ENCODE measurements at places on chromosomes 5 and 9.

- H3K36me3 ChIP-seq, result no peaks in the 10 kb centered on the region
- no peak for DNase-seq
- peaks cover 8% of the 10 kb centered on the region for H3K4me1 ChIP-seq
- H3K4me3 ChIP-seq, result no peak overlapping the region
These were observed 469.4 kb downstream of the RASEF start for GRCh38 chr9:82593501-82593900.

GRCh38 chr5:173950829-173951228, 38.1 kb upstream of the C5orf47 start:
- H3K4me1 ChIP-seq, result no peaks in the 10 kb centered on the region
- H3K4me3 ChIP-seq, result no peak overlapping the region
- no peak for DNase-seq
- peaks cover 36% of the 10 kb centered on the region for H3K36me3 ChIP-seq
- H3K27ac ChIP-seq, result no peak overlapping the region

DNA sequence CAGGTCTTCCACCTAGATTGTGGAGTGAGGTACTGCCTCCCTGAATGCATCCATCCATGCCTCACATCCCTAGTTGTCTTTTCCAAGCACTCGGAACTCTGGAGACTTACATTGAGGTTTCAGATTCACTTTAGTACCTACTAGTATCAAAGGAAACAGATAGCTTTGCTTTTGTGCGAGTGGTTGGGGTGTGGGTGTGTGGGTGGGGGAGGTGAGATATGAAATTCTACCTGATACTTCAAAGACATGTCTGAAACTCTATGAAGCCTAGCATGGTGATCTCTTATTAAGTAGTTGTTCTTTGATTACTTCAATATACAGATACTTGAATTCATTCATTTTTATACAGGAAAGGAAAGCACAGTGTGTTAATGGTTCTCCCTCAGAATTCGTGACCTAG, 64.4 kb downstream of the MCCC2 start:
- DNase-seq, result no peak
- H3K4me1 ChIP-seq, result peaks cover 9% of the 10 kb centered on the region
- H3K36me3 ChIP-seq, result peaks cover 43% of the 10 kb centered on the region
- no peak overlapping the region for H3K27ac ChIP-seq

GRCh38 chr5:1743769-1744085, 55.9 kb downstream of the MRPL36 start:
- DNase-seq, result no peak
- H3K4me3 ChIP-seq, result no peak overlapping the region
- H3K27me3 ChIP-seq, result peaks cover 2% of the 10 kb centered on the region
- H3K27ac ChIP-seq, result no peak overlapping the region
- H3K4me1 ChIP-seq, result no peaks in the 10 kb centered on the region

- no peak for DNase-seq
- no peaks in the 10 kb centered on the region for H3K36me3 ChIP-seq
- no peak overlapping the region for H3K27ac ChIP-seq
- no peak overlapping the region for H3K4me3 ChIP-seq
These were observed 80.6 kb upstream of the MEGF10 start for GRCh38 chr5:127210042-127210441.

DNA sequence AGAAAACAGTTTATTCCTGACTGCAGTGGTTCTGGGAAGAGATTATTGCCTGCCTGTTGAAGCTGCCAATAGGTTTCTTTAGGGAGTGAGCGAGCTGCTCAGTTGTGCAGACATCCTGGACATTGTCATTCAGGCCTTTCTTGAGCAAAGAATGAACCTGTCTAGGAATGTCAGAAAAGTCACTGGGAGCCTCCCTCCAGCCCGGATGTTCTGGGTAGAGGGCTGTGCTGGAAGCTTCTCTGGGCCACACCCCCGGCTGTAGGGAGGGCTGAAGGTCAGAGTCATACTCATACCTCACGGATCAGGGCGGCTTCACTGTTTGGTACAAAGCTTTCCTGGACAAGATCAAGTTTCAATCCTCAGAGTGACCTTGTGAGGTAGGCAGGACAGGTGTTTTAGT, 33.4 kb upstream of the TBC1D2 start:
- no peaks in the 10 kb centered on the region for H3K4me1 ChIP-seq
- H3K4me3 ChIP-seq, result no peak overlapping the region
- no peaks in the 10 kb centered on the region for H3K36me3 ChIP-seq
- no peak overlapping the region for H3K27ac ChIP-seq

- H3K36me3 ChIP-seq, result no peaks in the 10 kb centered on the region
- no peaks in the 10 kb centered on the region for H3K27me3 ChIP-seq
- no peak overlapping the region for H3K4me3 ChIP-seq
- H3K4me1 ChIP-seq, result no peaks in the 10 kb centered on the region
These were observed 9.1 kb upstream of the EGFLAM start for GRCh38 chr5:38249301-38249700.

GRCh38 chr9:126676685-126677143, 63.0 kb downstream of the LMX1B start:
- H3K4me1 ChIP-seq, result no peaks in the 10 kb centered on the region
- no peak for DNase-seq
- no peak overlapping the region for H3K4me3 ChIP-seq
- peaks cover 31% of the 10 kb centered on the region for H3K27me3 ChIP-seq
- H3K36me3 ChIP-seq, result no peaks in the 10 kb centered on the region

DNA sequence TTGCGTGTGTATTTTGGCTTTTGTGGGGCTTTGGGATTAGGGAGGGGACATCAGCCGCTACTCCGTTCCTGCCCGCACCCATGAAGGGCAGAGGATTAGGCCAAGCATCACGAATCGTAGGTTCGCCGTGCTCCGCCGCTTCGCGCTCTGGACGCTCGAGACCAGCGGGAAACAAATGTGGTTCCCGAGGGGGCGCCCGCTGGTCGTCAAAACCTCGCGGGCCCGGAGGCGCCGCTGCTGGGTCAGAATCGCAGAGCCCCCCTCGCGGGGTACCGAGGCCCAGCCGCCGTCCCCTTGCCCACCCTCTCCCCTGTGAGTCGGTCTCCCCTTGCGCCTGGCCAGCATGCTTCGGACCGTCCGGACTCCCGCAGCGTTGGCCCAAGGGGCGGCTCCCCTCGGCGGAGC, 2.3 kb upstream of the PAX5 start:
- H3K4me3 ChIP-seq, result peak overlapping the region; percentile 79
- peaks cover 40% of the 10 kb centered on the region for H3K4me1 ChIP-seq
- H3K27ac ChIP-seq, result no peak overlapping the region
- DNase-seq, result no peak
- no peaks in the 10 kb centered on the region for H3K36me3 ChIP-seq
- peaks cover 56% of the 10 kb centered on the region for H3K27me3 ChIP-seq

DNA sequence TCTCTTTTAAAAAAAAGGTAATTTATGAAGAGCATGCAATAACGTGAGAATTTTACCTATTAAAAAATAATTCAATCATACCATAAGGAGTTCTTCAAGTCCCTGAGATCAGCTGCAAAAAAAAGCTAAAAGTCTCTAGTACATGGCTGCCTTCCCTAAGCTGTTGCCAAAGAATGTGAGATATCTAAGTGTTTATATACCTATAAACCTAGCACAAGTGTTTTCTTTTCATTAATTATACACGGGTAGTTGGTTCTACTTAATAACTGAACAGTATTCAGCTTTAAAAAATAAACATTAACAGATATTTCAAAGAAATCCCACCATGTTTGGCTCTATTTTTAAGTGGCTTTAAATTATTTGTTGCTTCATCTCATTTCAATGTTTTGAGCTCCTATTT, 25.9 kb downstream of the FNBP1 start:
- no peak for DNase-seq
- H3K27me3 ChIP-seq, result peaks cover 5% of the 10 kb centered on the region
- H3K36me3 ChIP-seq, result peaks cover 10% of the 10 kb centered on the region

GRCh38 chr9:33659921-33660320, 135.4 kb upstream of the PRSS3 start:
- no peak overlapping the region for H3K27ac ChIP-seq
- no peaks in the 10 kb centered on the region for H3K36me3 ChIP-seq
- H3K4me1 ChIP-seq, result no peaks in the 10 kb centered on the region
- no peak for DNase-seq

DNA sequence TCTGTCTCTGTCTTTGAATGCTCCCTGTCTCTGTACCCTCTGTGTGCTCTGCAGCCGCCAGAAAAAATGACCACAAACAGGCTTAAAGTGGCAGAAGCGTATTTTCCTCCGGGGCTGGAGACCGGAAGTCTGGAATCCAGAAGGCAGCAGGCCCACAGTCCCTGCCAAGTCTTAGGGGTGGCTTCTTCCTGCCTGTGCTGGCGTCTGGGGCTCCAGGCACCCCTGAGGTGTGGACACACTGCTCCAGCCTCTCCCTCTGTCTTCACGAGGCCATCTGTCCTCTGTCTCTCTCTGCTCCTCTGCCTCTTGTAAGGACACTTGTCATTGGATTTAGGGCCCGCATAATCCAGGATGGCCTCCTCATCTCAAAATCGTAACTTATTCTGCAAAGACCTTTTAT, 298.4 kb upstream of the IRX4 start:
- no peak for DNase-seq
- H3K4me1 ChIP-seq, result no peaks in the 10 kb centered on the region
- H3K4me3 ChIP-seq, result no peak overlapping the region
- no peaks in the 10 kb centered on the region for H3K36me3 ChIP-seq
